ENCODE measurements at places on chromosomes 5 and 9.

DNA sequence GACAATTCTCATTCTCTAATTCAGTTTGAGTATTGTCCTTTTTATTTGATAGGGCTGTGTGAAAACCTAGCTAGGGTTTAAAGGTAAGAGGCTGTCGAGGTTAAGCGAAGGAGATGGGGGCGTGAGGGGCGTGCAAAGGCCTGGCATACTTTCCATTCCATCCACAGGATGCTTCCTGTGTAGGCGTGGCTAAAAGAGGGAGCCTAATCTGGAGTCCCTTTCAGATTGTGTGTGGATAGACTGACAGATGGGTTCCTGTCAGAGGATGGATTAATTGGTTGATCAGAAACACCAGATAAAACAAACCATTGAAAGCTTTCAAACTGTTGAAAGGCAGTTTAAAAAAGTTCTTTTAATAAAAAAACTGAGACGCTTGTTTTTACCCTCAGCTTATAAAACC, 1.1 kb upstream of the ELL2 start:
- no peak for DNase-seq

DNA sequence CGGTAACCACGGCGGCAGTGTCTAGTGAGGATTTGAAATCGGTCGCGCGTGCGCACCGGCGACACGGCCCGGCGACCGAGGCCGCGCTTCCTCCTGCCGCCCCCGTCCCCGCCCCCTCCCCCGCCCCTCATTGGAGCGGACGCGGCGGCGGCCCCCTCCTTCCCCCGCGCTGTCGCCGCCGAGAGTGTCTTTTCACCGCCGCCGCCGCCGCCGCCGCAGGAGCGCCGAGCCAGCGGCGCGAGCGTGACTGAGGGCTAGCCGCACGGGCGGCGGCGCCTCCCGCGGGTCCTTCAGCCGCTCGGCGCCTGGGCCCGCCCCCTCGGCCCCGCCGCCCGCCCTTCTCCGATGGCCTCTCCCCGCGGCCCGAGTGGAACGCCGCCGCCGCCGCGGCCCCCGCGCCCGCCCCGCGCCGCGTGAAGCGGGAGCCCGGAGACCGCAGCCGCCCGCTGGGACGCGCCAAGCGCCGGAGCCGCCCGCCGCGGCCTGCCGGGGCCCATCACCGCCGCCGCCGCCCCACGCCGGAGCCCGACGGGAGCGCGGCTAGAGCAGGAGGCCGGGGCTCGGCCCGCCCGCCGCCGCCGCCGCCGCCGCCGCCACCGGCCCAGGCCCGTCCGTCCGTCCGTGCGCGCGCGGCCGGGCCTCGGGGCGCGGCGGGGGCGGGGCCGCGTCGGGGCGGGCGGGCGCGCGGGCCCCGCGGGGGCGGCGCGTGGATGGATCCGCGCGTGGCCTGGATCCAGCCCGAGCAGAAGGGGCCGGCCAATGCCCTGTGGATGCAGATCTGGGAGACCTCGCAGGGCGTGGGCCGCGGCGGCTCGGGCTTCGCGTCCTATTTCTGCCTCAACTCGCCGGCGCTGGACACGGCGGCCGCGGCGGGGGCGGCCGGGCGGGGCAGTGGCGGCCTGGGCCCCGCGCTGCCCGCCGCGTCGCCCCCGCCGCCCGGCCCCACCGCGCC, at the start of gene TENT4A:
Gene TENT4A, plus strand, starts transcription at position 159 of the 952 bp plus-strand sequence. Its CDS starts 552 bp downstream, at position 711.
- no peak for DNase-seq

DNA sequence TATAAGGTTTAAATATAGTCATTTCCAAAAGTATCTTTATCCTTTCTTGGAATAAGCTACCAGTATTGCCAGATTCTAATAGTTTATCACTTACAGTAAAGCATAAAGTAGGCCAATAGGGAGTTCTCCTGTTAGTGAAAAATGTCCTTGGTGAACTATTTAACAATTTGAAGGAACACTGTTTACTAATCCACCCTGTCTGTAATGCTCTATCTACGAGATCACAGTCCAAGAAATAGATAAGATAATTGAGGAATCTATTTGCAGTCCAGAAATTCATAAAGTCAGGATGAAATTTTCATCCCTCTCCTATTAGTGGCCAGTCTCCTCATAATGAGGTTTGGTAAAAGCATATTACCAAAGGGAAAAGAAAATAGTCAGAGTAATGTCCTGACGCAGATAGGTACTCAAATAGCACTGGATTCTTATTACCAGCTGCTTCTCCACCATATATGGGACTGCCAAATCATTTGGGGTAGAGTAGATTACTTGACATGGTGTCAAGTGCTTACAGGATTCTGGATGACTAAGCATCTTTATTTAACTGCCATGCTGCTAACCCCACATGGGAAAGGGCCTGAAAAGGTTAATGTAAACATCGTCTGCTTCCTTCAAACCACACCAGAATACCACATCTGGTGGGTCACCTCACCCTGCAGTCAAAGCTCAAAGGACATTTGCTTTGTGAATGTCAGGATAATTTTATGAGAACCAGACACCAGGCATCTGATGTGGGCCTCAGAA, 808.1 kb downstream of the EFNA5 start:
- no peak for DNase-seq

DNA sequence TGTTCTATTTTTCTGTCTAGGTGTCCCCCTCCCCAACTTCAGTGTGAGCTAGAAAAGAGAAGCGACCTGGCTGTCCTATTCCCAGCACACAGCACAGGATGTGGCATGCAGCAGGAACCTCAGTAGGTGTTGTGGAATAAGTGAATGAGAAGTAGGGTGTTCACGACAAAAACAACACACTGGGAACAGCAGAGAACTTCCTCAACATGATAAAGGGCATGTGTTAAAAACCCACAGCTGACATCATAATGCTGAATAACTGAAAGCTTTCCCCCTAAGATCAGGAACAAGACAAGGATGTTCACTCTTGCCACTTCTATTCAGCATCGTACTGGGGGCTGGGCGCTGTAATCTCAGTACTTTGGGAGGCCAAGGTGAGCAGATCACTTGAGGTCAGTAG, 155.6 kb upstream of the ZNF618 start:
- DNase-seq = no peak

GRCh38 chr9:80197661-80198060, 625.9 kb downstream of the TLE4 start:
- no peak for DNase-seq

DNA sequence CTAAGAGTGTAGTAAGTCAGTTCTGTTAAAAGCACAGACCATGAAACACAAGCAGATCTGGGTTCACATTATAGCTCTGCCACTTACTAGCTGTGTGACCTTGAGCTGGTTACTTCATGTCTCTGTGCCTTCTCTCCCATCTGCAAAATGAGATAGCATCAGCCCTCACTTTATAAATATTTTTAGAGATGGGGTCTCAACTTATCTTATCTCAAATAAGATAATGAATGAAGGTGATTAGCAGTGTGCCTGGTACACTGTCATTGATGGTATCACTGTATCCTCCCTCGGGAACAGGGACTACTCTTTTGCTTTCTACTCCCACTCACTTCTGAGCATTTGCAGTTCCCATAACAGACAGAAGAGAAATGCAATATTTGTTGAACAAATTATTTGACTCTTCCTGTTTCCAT, 52.4 kb downstream of the GALNT10 start:
- DNase-seq = no peak

All from activated T-cell treated with anti-CD3 and anti-CD28 coated beads, Interleukin-2, amount 50 U/mL, for 1 hour (primary cell).